ENCODE measurements at places on chromosomes 3 and 15.
A peak's percentile ranks its signal among the peaks of the same experiment; 100 is the strongest.

GRCh38 chr3:61956236-61956635 is 394.9 kb downstream of the PTPRG start:
- peak; percentile 89 for DNase-seq

GRCh38 chr3:67357610-67358458 is 296.6 kb downstream of the SUCLG2 start:
- DNase-seq, result peak; percentile 31

DNA sequence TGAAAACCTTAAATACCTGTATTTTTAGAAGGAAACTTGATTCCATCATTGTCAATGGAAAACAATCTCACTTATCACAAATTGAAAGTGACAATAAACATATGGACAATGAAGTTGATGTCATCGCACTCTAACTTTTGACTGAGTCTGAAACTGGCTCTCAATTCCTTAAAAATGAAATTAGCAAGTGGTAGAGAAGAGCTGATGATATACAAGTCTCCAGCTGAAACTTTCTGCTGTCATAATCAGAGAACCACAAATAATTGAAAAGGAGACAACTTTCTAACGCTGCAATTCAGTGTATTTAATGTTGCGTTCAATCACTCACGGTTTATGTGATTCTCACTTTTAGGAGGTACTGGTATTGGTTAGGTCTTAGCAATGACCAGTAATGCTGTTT is 37.5 kb downstream of the EPHB1 start:
- DNase-seq, result no peak

- DNase-seq, result peak; percentile 78
Observed at GRCh38 chr15:70902107-70902506, 9.5 kb downstream of the LRRC49 start.

- no peak for DNase-seq
Observed at GRCh38 chr3:45937206-45938042, 5.8 kb upstream of the CXCR6 start.

DNA sequence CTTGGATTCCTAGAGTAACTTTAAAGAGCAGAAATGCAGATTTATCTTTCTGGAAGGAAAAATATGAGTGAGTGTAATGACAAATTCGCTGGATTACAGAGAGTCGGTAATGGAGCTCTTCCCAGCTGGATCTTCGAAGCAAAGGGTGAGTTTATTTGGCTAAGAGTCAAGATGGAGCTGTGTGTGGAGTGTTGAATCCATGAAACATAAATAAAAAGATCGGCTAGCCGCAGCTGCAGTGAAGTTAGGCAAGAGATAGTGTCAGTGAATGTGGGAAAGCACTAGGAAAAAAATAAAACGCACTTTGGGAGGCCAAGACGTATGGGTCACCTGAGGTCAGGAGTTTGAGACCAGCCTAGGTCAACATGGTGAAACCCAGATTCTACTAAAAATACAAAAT is 10.3 kb downstream of the NAALADL2 start:
- DNase-seq, result no peak

DNA sequence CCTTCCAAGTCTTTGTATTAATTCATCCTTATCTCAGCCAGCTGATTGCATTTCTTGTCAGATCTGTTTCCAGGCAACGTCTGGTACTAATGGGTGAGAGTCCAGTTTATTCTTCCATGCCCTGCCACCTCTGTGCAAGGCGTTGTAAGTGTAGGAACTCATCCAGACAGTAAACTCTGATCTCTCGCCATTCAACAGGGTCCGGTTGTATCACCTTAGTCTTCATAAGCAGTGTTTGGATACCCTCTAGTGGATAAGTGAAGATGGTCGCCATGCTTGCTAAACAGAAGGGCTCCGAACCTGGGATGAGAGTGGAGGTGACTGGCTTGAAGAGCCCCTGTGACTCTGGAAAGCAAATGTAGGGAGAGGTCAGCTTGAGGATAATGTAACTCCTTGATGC is 51.6 kb upstream of the CMTM7 start:
- DNase-seq, result peak; percentile 52

DNA sequence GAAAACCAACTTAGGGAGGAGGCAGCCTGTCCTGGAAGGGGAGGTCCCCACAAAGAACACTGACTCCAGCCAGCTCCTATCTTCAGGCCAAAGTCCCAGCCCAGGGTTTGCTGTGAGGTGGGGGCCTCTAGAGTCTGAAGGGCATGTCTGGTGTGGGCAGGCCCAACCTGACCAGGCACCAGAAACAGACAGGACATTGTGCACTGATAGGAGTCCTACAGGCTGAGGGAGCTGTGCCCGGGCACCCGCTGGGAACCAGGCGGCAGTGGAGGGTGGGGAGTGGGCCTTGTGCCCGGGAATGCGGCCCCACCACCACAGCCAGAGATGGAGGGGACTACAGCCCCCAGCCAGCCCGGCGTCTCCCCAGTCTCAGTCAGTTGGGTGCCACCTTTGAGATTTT is 161.4 kb downstream of the WNT7A start:
- DNase-seq, result no peak

Measured in LHCN-M2 (cell line).